Fibroblast of skin of left quadriceps (primary cell): ENCODE measurements at places on chromosomes 4 and X.
A peak's percentile ranks its signal among the peaks of the same experiment; 100 is the strongest.

- DNase-seq = no peak
Observed at GRCh38 chrX:31545726-31546125, 473.9 kb upstream of the FTHL17 start.

GRCh38 chr4:182643801-182644682, 273.1 kb downstream of the DCTD start:
- peak; percentile 81 for DNase-seq

DNA sequence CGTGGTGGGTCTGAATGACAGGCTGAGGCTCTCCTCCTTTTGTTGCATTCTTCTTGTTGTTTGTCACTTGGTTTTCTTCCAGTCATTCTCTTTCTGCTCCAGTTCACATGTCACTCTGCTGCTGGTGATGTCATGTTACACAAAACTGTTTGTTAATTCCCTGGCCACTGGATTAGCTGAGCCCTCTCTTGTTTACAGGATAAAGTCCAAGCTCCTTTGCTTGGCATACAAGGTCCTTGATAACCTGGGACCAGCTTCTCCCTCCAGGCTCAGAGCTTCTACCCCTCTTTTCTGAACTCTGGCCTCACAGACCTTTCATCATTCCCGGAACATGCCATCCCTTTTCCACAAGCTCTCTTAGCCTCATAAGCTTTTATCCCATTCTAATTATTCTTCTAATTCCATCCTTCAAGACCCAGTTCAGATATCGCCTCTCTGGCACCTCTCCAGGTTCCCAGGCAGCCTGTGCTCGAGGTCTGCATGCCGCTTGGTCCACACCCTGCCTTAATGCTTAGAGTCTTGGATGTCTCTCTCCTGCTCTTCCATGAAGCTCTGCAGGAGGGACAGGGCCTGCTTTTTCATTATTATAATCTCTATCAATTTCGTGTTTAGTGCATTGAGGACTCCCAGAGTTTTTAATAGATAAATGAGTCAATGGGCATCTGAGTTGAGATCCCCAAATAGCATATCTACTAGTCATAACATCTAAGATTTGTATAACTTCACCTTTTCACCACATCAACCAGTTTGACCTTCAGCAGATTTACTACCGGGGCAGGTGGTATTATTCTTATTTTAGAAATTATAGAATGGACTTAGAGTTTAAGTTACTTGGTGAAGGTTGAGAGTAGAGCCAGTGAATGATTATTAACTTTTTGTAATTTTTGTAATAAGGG, 98.7 kb downstream of the TMEM131L start:
- no peak for DNase-seq

DNA sequence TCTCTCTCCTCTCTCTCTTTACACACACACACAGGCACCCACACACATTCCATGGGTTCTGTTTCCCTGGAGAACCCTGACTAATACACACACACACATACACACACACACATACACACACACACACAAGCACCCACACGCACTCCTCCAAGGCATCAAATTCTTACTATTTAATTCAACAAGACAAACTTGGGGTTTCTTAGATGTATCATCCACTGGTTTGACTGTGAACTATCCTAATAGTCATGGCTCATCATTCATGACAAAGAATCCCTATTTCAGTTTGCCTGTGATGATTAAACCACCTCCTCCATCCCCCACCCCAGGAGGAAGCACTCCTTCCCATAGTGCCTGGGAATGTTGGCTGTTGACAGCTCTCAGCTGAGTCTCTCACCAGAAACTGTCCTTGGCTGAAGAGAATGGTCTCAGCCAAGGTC, 98.2 kb downstream of the USP46 start:
- peak; percentile 14 for DNase-seq

DNA sequence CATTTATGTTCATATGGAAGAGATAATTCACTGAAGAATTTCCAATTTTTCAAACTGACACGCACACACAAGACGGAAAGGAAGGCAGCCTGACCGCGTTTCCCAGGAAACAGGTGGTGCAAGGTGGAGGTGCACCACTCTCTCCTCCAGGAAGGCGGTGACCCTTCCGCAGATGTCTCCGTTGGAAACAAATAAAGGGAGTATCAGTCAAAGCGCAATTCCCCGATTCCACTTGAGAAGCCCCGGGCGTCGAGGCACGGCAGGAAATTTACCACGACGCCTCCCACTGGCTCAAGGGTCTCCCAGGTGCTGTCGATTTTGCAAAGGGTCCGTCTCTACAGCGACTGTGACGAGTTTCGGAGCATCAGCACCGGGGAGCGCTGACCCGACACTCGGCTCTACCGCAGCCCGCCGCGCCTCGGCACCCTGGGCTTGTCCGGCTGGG, 770 bp upstream of the TIGD2 start:
- DNase-seq = no peak

DNA sequence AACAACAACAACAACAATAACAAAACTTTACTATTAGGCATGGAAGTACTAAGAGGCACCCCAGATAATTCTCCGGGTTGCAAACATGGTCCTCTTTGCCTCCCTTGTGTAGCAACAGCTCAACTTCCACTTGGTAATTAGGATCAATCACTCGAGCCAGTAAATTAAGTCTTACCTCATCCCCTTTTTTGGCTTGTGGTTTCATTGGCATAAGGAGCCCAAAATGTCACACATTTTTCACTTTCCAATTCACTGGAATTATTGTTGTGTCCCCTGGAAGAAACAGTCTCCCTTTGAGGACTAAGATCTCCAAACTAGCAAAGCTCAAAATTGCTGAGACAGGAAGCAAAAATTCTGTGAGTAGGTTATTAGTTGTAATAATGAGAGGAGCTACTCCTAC, 49.2 kb upstream of the HSD17B10 start:
- no peak for DNase-seq

GRCh38 chrX:154592505-154592904, 7.6 kb downstream of the CTAG1A start:
- DNase-seq = no peak

DNA sequence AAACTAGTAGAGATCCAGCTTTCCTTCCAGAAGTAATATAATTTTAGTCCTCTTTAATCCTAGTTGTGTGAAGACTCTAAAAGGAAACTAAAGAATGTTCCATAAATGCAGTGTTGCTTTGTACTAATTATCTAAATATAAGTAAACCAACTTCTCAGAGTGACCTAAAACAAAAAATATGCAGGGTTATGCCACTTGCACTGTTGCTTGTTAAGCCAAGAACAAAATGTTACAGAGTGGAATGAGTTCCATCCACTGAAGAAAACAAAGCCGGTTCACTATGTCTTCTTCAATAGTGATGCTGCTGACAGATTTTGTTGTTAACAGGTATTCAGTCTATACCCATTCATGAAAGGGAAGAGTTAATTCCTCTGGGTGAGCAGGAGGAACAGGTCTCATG, 252.0 kb upstream of the DIAPH2 start:
- no peak for DNase-seq

- DNase-seq = no peak
Observed at GRCh38 chr4:37682701-37683401, 3.3 kb downstream of the RELL1 start.

GRCh38 chrX:129718676-129719075, 20.1 kb upstream of the XPNPEP2 start:
- DNase-seq = no peak

DNA sequence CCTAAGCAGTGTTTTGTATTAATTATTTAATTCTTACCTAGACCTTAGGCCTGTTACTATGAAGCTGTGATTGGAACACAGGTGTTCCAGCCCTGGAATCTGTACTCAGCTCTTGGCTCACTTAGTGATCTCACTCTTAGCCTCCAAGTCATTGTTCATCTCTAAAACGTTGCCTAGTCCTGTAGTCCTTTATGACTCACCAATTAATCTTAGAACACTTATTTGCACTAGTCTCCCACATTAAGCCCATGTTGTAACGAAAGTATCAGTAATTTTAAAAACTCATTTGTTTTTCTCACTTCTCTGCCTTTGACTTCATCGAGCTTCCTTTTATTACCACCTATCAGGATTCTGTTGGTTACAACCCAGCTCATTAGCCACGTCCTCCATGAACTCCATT, 1224.7 kb upstream of the TENM3 start:
- no peak for DNase-seq

- DNase-seq = no peak
Observed at GRCh38 chr4:3845094-3845743, 79.0 kb downstream of the ADRA2C start.

- no peak for DNase-seq
Observed at GRCh38 chrX:153934148-153934761, 582 bp downstream of the NAA10 start.

DNA sequence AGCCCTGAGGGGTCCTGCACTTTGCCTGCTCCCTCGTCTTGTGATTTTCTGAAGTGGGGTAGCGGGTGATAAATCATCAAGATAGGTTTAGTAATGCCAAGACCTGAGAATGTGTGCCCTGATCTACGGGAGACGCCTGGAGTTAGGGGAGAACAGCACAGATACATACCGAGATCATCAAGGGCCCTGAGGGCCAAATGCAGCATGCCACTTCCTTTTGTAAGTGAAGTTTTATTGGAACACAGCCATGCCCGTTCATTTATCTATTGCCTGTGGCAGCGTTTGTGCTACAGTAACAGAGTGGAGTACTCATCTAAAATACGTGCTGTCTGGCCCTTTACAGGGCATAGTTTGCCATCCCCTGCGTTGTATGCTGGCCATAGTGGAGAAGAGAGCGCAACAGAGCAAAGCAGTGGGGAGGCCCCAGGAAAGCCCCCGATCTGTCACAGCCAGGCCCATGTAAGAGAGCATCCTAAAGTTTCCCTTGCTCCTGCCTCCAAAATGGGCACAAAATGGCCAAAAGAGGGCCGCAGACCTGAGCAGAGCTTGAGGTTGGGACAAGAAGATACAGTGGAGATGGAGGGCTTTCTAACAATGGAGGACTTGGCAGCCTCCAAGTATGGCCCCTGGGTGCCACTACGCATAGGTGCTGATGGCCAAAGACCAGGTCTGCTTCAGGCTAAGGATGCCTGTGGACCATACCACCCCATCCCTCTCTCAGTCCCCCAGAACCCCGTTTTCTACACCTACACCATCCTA, 167.0 kb downstream of the SMIM20 start:
- no peak for DNase-seq

GRCh38 chrX:153763298-153763932, 634 bp upstream of the PLXNB3 start:
- DNase-seq = no peak

- DNase-seq = no peak
Observed at GRCh38 chr4:143768007-143768591, 67.6 kb upstream of the FREM3 start.

- no peak for DNase-seq
Observed at GRCh38 chr4:5940470-5941203, 47.8 kb upstream of the CRMP1 start.

- DNase-seq = no peak
Observed at GRCh38 chr4:80049813-80050534, 23.1 kb downstream of the ANTXR2 start.

GRCh38 chr4:10006231-10006600, 15.1 kb downstream of the SLC2A9 start:
- no peak for DNase-seq

DNA sequence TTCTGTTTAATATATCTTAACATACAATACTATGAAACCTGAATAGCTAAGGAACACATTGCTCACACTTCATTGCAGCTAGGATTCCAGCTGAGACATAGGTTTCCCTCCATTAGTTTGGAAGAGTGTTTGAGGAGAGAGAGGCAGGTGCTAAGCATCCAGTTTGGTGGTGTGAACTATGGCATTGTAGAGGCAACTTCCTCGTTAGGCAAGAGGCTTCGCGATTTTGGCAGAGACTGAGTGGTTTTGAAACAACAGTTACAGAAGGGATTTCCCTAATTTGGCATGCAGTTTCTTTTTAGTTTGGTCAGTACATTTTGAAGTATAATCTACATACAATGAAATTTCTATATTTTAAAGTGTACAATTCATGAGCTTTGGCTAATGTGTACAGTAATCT, 117.1 kb upstream of the BMP3 start:
- no peak for DNase-seq

DNA sequence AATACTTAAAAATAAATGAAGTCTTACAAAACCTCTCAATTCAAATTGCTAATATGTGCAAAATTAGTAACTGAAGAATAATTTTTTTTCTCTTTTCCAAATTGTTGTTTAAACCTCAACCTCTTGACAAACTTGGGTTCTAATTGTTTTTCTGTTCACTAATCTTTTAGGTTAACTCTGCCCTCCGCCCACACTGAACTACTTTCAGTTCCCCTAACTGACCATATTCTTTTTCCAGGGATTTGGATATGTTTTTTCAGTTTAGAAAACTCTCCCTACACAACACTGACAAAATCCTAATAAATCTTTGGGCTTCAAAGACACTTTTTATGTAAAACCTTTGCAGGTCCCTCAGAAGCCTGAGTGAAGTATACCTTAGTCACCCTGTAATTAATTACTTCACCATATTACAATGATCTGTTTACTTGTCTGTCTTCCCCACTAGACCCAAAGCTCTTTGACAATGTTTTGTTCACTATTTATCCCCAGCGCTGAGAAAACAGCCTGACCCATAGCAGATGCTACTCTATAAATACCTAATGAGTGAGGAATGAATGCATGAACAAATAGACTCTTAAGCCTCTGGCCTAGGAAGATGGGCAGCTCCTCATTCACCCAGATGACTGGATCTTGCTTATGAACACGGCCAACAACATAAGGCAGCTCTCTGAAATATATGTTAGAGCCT, 134.9 kb downstream of the MAML3 start:
- DNase-seq = no peak

DNA sequence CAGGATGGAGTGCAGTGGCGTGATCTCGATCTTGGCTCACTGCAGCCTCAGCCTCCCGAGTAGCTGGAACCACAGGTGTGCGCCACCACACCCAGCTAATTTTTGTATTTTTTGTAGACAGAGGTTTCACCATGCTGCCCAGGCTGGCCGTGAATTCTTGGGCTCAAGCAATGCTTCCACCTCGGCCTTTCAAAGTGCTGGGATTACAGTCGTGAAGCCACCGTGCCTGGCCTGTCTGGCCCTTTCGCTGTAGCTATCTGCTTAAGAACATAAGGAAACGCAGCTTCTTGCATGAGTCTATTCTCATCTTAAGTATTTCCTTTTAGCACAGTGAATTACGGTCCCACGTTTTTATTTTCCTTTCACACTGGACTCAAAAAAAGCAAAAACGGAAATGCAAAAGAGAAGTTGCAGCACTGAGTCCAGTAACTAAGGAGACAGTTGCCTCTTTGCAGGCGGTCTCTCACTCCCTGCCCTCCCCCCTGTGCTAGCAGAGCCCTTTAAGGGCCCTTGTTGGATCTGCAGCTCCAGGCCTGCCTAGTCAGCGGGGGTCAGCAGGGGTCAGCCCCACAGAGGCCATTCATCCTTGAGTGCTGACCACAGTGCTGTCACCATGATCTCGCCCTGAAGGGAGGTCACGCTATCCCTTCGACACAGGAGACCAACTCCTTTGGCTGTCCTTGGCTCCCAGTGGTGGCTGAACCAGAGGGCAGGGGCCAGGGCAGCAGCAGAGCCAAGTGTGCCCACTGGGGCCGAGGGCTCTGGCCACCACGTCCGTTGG, 21.8 kb upstream of the TBC1D14 start:
- DNase-seq = no peak

GRCh38 chr4:25500626-25501316, 123.7 kb downstream of the ANAPC4 start:
- no peak for DNase-seq

GRCh38 chr4:38509551-38509950, 154.4 kb upstream of the KLF3 start:
- DNase-seq = no peak

GRCh38 chr4:68864438-68865187, 48.8 kb downstream of the UGT2B10 start:
- no peak for DNase-seq

- no peak for DNase-seq
Observed at GRCh38 chrX:39855748-39856129, 242.0 kb downstream of the BCOR start.

GRCh38 chr4:163764569-163764968, 270.1 kb downstream of the TMA16 start:
- no peak for DNase-seq

- no peak for DNase-seq
Observed at GRCh38 chr4:5389756-5390310, 318.5 kb downstream of the EVC2 start.
